Progenitor cell of endocrine pancreas (in vitro differentiated cells): ENCODE measurements at places on chromosomes 16 and 17.

GRCh38 chr16:67661101-67661761, 471 bp downstream of the PARD6A start:
- no peak for DNase-seq

- DNase-seq: no peak
Measured at GRCh38 chr17:41489531-41489930, at the start of gene KRT36. KRT36 (minus strand) TSS chr17:41489910; CDS start chr17:41489864, 46 bp downstream.

- no peak for DNase-seq
Measured at GRCh38 chr17:78568494-78569115, 8.6 kb downstream of the DNAH17 start.

GRCh38 chr16:64158941-64159588, 962.8 kb downstream of the CDH11 start:
- DNase-seq: no peak

DNA sequence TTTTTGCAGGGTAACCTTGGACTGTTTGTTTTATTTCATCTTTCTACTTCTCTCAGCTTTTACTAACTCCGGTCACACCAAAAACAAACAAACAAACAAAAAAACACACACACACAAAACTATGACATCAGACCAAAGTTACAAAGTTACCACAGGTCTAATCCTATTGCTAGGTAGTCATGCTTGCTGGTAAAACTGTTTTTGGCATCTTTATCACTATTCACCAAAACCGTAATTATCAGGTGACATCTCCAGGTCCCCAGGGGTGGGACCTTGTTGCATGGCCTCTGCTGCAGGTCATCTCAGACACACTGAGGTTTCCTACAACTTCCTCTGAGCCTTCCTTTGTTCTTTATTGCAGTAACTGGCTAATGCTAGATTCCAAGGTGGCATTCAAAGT, 162.3 kb downstream of the ABCA8 start:
- no peak for DNase-seq
